ENCODE measurements at places on chromosomes 7 and 10. TPM values are rescaled to one million over a fixed set of nuclear protein-coding genes. Genes with fewer than 3 reads are reported as not detected.

The SHTN1 gene
- polyA plus RNA-seq: 7.3 TPM

The EPHB6 gene
- 3.3 TPM for polyA plus RNA-seq

The PTF1A gene
- not detected for polyA plus RNA-seq

- DNase-seq: peak; percentile 56
These were observed 128.4 kb downstream of the RGS10 start for GRCh38 chr10:119414081-119414611.

DNA sequence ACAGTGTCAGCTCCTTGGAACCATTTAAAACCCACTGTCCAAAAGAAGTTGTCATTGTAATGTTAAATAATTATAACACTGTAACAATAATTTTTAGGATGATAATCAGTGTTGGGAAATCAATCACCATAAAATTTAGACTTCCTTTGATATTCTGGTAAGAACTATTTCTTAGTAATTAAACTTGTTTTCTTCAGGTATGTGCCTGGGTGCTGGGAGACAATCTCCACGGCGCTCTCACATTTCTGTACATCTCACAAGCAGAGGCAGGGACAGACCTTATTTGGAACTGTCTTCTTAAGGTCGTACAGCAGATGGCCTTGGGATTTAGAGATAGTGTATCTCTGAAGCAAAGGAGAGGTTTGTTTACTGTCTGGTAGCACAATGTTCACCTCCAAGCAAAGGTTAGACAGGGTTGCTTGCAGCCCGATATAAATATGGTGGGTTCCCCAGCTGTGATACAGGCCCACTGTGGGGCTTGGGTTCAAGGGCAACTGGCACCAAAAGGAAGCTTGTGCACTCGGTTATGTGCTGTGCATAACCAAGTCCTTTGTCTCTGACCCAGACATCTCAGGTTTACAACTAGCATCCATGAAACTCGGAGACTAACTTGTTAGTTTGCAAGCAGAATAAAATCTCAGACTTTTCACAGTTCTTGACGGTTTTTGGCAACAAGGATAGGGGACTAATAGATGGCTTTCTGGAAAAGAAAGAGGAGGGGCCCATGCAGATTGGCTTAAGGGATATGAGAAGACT lies 125.5 kb downstream of the RNF32 start:
- no peak for DNase-seq

- DNase-seq: no peak
These were observed 610.3 kb downstream of the PTPRN2 start for GRCh38 chr7:157977306-157977705.

- DNase-seq: no peak
These were observed 46.0 kb upstream of the EGFR start for GRCh38 chr7:54972733-54973294.

DNA sequence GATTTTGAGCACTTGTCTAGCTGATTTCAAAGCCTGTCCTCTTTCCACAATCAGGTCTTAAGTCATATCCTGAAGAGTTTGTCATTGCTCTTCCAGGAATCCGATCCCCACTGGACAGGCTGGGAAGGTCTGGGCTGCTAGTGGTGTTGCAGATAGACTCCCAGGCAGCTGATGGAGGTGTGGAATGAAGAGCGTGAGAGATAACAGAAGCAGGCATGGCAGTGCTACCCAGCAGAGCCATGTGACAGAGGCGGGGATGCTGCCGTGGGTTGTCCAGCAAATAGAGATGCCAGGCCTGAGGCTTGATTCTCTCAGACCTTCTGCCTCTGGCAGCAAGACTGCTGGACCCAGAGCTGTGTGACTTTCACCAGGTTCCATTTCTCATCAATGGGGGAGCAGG lies 116.5 kb upstream of the EEPD1 start:
- no peak for DNase-seq

DNA sequence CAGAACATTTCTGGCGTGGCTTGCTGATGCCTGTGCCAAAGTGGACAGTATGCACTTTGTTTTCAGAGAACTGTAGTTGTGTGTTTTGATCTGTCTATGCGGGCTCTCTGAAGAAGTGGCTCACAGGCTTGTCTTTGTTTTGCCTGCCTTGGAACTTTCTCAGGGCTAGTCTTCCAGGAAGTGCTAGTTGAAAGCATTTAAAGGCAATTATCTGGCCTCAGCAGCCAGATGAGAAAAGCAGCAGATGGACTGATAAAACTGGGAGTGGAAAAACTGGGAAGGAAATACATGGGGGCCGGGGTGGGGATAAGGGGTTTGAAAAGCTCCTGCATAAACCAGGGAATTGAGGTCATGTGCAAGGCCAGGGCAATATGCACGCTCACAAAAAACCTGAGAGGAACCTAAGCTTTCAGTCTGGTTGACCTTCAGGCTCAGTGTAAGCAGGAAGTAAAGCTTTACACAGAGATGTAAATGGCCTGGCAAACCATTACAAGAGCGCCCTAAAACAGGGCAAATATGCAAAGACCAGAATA lies 94.5 kb downstream of the ZNF33B start:
- DNase-seq: no peak

Data from muscle of back (tissue), 13 donors.